Naive thymus-derived CD8-positive, alpha-beta T cell (primary cell): ENCODE measurements at places on chromosomes 4 and X. TPM values are rescaled to one million over a fixed set of nuclear protein-coding genes. Genes with fewer than 3 reads are reported as not detected.

DNA sequence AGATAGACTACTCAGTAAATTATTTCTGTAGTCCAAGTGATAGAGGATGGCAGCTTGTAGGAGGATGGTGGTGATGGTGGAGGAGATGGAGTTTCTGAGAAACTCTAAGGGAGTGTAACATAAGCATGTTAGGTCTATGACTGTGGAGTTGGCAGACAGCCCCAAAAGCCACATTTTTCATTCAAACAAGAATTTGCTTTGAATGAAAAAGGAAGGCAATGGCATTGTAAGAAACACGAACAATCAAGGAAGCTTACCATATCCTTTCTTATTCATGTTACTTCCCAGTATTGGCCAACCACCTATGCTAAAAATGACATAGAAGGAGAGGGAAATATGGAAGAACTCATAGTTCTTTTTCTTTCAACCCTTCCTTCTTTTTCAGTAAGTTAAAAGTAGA, 18.7 kb upstream of the SEC24B start:
- H3K36me3 ChIP-seq = no peaks in the 10 kb centered on the region
- H3K27ac ChIP-seq = no peak overlapping the region
- no peaks in the 10 kb centered on the region for H3K4me1 ChIP-seq
- H3K4me3 ChIP-seq = no peak overlapping the region
- H3K27me3 ChIP-seq = no peaks in the 10 kb centered on the region
- DNase-seq = no peak

- peaks cover 5% of the 10 kb centered on the region for H3K4me1 ChIP-seq
- peaks cover 1% of the 10 kb centered on the region for H3K27me3 ChIP-seq
- H3K36me3 ChIP-seq = no peaks in the 10 kb centered on the region
- DNase-seq = no peak
- no peak overlapping the region for H3K4me3 ChIP-seq
Measured at GRCh38 chrX:70033348-70034051, 16.2 kb downstream of the AWAT2 start.

DNA sequence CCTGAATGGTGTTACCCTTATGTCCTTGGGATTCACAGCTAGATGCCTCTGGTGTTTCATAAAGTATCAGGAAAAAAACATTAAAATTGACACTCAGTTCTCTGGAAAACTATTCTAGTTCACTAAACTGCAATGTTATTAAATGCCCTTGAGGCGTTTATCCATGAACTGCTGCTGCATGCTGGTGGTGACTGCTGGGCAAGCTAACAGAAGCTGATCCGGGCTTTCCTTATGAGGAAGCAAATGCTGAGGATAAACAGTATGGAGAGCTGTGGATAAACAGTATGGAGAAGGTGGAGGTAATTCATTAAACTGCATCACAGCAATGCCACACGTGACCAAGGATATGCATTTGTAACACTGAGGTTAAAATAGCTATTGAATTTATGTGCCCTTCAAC, 227.0 kb downstream of the NR3C2 start:
- peaks cover 55% of the 10 kb centered on the region for H3K4me1 ChIP-seq
- H3K4me3 ChIP-seq = no peak overlapping the region
- no peaks in the 10 kb centered on the region for H3K27me3 ChIP-seq
- peak overlapping the region; percentile 66 for H3K27ac ChIP-seq

DNA sequence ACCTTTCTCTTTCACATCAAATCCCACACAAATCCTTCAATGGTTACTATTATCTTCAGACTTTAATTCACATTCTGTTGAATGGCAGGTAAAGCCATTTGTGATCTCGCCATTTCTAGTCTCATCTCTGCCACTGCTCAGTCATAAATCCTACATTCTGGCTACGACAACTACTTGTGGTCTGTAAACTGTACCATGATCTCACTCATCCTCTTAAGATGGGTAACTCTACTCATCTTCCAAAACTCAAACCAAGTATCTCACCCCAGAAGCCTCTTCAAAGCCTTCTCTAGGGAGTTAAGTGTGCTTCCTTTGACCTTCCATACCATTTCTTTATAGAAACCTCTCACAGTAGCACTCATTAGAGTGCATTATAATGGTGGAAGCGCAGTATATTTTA, 101.8 kb downstream of the NEK1 start:
- H3K36me3 ChIP-seq = peaks cover 14% of the 10 kb centered on the region
- no peak for DNase-seq
- no peaks in the 10 kb centered on the region for H3K4me1 ChIP-seq
- H3K4me3 ChIP-seq = no peak overlapping the region
- no peak overlapping the region for H3K27ac ChIP-seq
- H3K27me3 ChIP-seq = no peaks in the 10 kb centered on the region

- H3K27me3 ChIP-seq = no peaks in the 10 kb centered on the region
- H3K36me3 ChIP-seq = no peaks in the 10 kb centered on the region
- H3K4me1 ChIP-seq = no peaks in the 10 kb centered on the region
- no peak overlapping the region for H3K4me3 ChIP-seq
- DNase-seq = no peak
Measured at GRCh38 chrX:132294776-132295495, 75.7 kb upstream of the RAP2C start.

CTAG1A gene
- total RNA-seq = not detected
